Tibial artery (tissue), 4 donors: ENCODE measurements at places on chromosomes 12 and 14.

- no peak for DNase-seq
- no peaks in the 10 kb centered on the region for H3K36me3 ChIP-seq
- H3K4me1 ChIP-seq, result no peaks in the 10 kb centered on the region
- H3K4me3 ChIP-seq, result no peak overlapping the region
- H3K27me3 ChIP-seq, result no peaks in the 10 kb centered on the region
Observed at GRCh38 chr12:105590571-105590970, 260.1 kb downstream of the C12orf75 start.

DNA sequence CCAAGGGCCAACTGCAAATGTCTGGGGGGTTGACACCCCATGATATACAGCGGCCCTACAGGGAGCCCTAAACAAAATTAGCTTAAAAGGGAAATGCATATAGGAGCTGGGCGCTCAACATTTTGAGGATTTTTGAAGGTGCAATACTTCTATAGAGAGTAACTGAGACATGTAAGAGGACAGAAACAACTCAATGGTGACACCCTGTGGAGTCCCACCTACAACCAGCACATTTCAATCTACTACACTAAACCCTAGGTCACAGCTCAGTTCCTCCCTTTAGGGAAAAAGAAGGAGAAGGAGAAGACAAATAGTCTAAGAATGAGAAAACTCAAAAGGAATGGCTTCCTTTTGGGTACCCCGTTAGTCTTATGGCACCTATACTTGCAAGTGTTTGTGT lies 1010.5 kb upstream of the NOVA1 start:
- no peaks in the 10 kb centered on the region for H3K27me3 ChIP-seq
- no peaks in the 10 kb centered on the region for H3K4me1 ChIP-seq
- DNase-seq, result no peak
- H3K4me3 ChIP-seq, result no peak overlapping the region

GRCh38 chr14:85688006-85688405 lies 158.1 kb downstream of the FLRT2 start:
- no peaks in the 10 kb centered on the region for H3K4me1 ChIP-seq
- no peaks in the 10 kb centered on the region for H3K27me3 ChIP-seq
- no peak overlapping the region for H3K4me3 ChIP-seq

- H3K27me3 ChIP-seq, result no peaks in the 10 kb centered on the region
- no peak overlapping the region for H3K4me3 ChIP-seq
- no peaks in the 10 kb centered on the region for H3K4me1 ChIP-seq
- no peaks in the 10 kb centered on the region for H3K36me3 ChIP-seq
Observed at GRCh38 chr12:18552829-18553228, 185.0 kb downstream of the PLCZ1 start.

- no peak overlapping the region for H3K27ac ChIP-seq
- peaks cover 18% of the 10 kb centered on the region for H3K4me1 ChIP-seq
- H3K36me3 ChIP-seq, result no peaks in the 10 kb centered on the region
- no peak for DNase-seq
- H3K4me3 ChIP-seq, result peak overlapping the region; percentile 40
- no peaks in the 10 kb centered on the region for H3K27me3 ChIP-seq
Observed at GRCh38 chr14:103871596-103872480, 24.5 kb upstream of the PPP1R13B start.

DNA sequence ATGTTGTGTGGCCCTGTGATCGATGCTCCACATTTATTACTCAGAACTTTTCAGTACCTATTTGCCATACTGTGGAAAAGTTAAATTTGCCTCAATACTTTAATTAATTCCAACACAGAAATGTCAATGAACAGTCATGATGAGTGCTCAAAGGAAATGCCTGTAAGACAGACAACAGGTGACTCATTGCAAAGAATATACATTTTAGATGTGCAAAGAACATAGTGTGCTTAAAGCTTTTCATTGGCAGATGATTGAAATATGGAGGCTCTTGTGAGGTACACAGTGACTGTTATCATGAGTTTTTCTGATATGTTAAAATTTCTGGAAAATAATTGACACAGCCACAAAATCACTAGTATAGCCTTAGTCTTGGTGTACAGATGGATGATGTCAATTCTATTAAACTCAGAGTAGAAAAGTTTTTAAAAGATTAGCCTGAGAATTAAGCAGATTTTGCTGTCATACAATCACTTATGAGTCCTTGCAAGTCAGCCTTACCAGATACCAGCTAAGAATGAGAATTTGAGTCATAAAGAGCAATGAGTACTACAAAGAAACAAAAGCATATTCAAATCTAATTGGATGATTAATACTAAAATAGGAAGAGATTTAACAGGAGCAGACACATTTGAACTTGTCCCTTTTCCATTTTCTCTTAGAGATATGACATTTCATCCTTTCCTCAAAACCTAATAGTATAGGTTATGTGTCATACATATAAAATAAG lies 544.1 kb downstream of the KCNH5 start:
- H3K27ac ChIP-seq, result no peak overlapping the region
- H3K4me1 ChIP-seq, result no peaks in the 10 kb centered on the region
- H3K27me3 ChIP-seq, result no peaks in the 10 kb centered on the region

- H3K4me3 ChIP-seq, result no peak overlapping the region
- DNase-seq, result no peak
- no peaks in the 10 kb centered on the region for H3K27me3 ChIP-seq
- no peaks in the 10 kb centered on the region for H3K4me1 ChIP-seq
Observed at GRCh38 chr14:24721775-24722174, 87.8 kb upstream of the GZMB start.

DNA sequence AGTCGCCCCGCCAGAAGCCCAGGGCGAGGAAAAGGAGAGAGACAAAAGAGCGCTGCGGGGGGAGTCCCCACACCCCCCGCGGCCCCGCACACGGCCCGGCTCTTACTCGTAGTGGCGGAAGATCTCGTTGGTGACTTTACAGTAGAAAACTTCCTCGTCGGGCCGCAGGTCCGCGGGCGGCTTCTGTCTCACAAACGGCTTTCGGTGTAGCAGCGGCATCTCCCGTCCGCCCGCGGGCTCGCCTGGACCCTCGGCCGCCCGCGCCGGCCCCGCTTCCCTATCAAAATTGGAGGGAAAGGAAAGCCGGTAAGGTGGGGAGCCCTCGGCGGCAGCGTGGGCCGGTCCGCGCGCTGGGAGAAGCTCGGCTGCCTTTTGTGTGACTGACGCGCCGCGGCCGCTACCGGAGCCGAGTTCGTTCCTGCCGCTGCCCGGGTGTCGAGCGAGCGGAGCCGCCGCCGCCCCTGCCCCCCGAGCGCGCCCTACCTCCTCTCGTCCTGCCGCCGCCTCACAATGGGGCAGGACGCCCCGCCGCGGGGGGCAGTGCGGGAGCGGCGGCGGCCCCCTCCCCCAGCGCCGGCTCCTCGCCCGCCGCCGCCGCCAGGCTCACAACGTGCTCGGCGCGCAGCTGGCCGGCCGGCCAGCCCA lies 652 bp downstream of the BAZ1A start:
- peak; percentile 43 for DNase-seq
- peak overlapping the region; percentile 92 for H3K4me3 ChIP-seq
- H3K4me1 ChIP-seq, result no peaks in the 10 kb centered on the region

DNA sequence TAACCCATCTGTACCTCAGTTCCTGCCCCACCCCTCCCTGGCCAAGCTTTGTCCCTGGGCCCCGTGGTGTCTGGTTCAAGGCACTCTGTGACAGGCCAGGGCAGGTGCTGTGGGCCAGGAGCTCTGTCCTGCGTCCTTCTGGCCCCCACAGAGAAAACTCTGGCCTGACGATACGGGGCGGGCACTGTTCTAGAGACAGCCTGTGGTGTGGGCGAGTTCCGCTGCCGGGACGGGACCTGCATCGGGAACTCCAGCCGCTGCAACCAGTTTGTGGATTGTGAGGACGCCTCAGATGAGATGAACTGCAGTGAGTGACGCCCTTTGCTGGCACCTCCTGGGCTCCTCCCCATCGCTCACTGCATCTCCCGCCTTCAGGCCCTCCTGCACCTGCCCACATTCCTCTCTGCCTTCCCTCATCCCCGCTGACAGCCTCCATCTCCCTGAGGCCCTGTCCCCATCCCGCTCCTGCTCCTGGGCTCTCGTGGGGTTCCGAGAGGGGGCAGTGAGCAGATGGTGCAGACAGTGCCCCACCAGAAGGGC lies 22.8 kb upstream of the NXPH4 start:
- DNase-seq, result no peak
- H3K36me3 ChIP-seq, result peaks cover 100% of the 10 kb centered on the region
- no peak overlapping the region for H3K4me3 ChIP-seq
- H3K27ac ChIP-seq, result no peak overlapping the region

GRCh38 chr14:68616221-68616902 lies 176.5 kb downstream of the ZFP36L1 start:
- peaks cover 15% of the 10 kb centered on the region for H3K4me1 ChIP-seq
- no peaks in the 10 kb centered on the region for H3K36me3 ChIP-seq
- H3K4me3 ChIP-seq, result no peak overlapping the region
- no peak overlapping the region for H3K27ac ChIP-seq
- no peaks in the 10 kb centered on the region for H3K27me3 ChIP-seq

- H3K36me3 ChIP-seq, result no peaks in the 10 kb centered on the region
- H3K27ac ChIP-seq, result no peak overlapping the region
- H3K4me1 ChIP-seq, result no peaks in the 10 kb centered on the region
- no peak for DNase-seq
Observed at GRCh38 chr12:14326699-14327098, 38.8 kb upstream of the ATF7IP start.

DNA sequence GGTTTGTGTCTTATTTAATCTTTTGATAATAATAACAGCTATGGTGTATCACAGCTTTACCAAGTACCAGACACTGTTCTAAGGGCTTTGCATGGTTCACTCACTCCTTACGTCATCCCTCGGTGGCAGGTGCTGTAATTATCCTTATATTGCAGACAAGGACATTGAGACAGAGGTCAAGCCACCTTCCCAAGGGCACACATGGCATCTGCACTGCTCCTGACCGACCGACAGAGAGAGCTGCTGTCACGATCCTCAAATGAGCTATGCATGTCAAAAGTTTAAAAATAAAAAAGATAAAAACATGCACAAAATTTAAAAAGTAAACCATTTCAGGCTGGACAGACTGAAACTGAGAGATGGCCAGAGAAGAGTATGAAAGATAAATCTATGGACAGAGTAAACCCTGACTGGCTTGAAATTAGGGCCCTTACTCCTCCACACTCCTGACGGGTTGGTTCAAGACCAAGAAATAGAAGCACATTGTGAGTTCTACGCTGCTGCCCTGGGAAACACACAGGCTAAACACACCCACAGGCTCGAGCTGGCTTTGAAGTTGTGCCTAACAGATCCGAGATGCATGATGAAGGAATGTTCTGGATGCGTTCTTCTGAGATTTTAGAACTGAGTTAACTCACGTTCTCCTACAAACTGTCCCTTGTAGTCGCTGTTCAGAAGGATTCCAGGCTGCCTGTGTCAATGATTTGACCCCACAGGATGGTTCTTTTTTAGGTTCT lies 268.7 kb downstream of the ZFP36L1 start:
- H3K27me3 ChIP-seq, result no peaks in the 10 kb centered on the region
- H3K27ac ChIP-seq, result peak overlapping the region; percentile 78
- no peak overlapping the region for H3K4me3 ChIP-seq
- DNase-seq, result no peak
- no peaks in the 10 kb centered on the region for H3K4me1 ChIP-seq
- no peaks in the 10 kb centered on the region for H3K36me3 ChIP-seq

DNA sequence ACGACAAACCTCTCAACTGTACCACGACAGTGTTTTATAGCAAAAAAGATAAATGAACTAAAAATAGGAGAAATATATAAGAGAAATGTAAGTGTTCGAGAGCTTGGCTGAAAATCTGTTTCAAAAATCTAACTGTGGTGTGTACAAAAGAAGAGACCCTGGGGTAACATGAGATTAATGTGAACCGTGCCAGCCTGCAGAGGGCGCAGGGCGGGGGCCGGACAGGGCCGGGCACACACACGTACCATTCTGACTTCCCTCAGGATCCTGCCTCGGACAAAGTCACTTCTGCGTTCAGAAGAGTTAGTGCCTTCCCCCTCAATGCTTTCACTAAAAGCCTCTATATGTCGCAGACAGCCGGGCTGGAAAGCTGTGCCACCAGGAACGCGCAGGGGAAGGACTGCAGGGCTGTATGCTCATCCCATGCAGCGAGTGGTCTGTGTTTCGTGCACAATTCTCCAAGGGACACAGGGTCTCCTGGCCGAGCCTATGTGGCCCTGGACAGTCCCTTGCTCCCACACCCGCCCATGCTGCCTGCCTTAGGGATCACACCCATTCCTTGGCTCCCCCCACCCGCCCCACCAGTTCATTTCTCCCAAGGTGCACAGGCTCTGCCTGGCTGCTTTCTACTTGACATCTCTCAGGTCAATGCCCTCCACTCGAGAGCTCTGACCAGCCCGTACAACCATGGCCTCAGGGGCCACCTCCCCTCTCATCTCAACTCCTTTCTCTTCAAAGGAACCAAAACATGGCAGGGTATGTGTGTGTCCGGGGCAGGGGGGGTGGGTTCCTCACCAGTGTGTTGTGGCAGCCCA lies 8.5 kb downstream of the CDCA4 start:
- H3K27me3 ChIP-seq, result no peaks in the 10 kb centered on the region
- DNase-seq, result no peak
- peaks cover 17% of the 10 kb centered on the region for H3K4me1 ChIP-seq
- no peak overlapping the region for H3K4me3 ChIP-seq
- peak overlapping the region; percentile 10 for H3K27ac ChIP-seq
- H3K36me3 ChIP-seq, result no peaks in the 10 kb centered on the region

GRCh38 chr12:33253178-33253577 lies 186.4 kb downstream of the SYT10 start:
- no peak overlapping the region for H3K4me3 ChIP-seq
- H3K4me1 ChIP-seq, result no peaks in the 10 kb centered on the region
- DNase-seq, result no peak
- no peak overlapping the region for H3K27ac ChIP-seq
- H3K27me3 ChIP-seq, result no peaks in the 10 kb centered on the region

DNA sequence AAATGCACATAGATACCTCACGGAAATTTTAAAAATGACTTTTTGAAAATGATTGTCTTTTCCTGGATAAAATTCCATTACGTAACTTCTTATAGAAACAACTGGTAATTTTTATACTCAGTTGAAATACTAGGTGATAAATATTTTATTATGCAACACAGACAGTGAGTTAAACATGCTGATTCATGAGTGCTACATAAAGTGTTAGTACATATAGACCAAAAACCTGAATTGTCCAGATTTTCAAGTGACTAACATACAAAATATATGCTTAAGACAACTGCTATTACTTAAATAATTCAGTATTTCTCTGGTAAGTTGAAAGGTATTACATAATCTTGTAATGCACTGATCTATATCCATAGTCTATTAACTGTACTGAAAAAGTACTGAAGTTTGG lies 11.9 kb downstream of the PTPRO start:
- no peak for DNase-seq
- H3K27me3 ChIP-seq, result peaks cover 3% of the 10 kb centered on the region
- H3K27ac ChIP-seq, result no peak overlapping the region
- H3K4me1 ChIP-seq, result no peaks in the 10 kb centered on the region
